ENCODE measurements at places on chromosomes 4 and X.

- DNase-seq, result no peak
These were observed 581 bp upstream of the FAM114A1 start for GRCh38 chr4:38866973-38867477.

DNA sequence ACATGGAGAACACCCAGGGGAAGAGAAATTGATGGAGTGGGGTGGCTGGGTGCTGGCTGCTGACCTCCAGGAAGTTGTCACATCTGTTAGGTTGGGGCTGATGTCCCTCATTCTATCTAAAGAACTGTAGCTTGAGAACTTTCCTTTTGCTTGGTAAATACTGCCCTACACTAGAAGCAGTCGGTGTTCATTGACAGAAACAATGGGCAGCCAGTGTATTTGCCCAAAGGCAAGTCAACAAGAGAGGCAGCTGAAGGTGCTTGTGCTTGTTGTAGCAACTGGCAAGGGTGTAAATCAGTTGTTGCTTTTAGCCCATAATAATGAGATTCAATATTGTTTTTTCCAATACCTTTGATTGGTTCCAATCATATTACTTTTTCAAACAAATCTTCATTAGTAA, 956 bp downstream of the TMEM154 start:
- no peak for DNase-seq

GRCh38 chrX:15143050-15143824, 126.6 kb downstream of the ASB9 start:
- DNase-seq, result peak; percentile 44

- no peak for DNase-seq
These were observed 26.0 kb downstream of the CAPN6 start for GRCh38 chrX:111244235-111244750.

GRCh38 chrX:39736216-39737211, 361.2 kb downstream of the BCOR start:
- no peak for DNase-seq

GRCh38 chr4:65893271-65893670, 223.0 kb upstream of the EPHA5 start:
- no peak for DNase-seq

- no peak for DNase-seq
These were observed 107.0 kb downstream of the ABLIM2 start for GRCh38 chr4:8051644-8052043.

GRCh38 chrX:99172958-99173357, 1237.1 kb downstream of the PCDH19 start:
- no peak for DNase-seq

DNA sequence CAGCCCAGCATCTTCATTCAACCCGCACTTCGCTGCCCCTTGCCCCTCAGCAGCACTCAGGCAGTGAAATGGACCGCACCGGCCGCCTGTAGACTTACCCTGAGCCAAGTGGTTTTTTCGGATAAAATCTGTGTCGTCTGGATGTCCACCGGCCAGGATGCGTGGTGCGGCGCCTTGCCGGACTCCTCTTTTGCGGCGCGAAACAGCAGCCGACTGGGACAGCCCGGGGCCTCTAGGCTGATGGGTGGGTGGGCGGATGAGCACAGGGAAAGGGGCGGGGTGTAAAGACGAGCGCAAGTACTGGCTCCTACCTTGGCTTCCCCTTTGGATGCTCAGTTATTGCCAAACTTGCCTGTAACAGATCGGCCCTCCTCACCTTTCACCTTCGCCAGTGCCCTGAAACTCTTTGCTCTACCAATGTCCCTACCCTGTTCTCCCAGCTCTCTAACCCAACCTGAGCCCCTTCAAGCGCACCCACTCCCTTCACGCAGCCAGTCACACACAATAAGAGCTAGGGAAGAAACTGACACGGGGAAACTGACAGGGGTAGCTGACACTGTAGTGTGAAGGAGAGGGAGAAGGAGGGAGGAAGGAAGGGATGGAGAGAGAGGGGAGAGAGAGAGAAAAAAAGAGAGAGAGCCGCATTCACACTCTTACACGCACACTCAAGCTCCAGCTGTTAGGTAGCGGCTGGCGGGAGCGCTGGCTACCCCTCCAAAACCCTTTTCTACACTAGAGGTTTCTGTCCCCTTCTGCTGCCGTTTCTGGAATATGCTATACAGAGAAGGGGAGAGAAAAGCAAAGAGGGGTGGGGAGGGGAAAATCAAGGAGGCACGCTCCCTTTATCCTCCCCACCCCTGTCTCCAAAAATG, 559 bp downstream of the TRPC5 start:
- no peak for DNase-seq

GRCh38 chr4:147909225-147909624, 177.3 kb downstream of the ARHGAP10 start:
- no peak for DNase-seq

DNA sequence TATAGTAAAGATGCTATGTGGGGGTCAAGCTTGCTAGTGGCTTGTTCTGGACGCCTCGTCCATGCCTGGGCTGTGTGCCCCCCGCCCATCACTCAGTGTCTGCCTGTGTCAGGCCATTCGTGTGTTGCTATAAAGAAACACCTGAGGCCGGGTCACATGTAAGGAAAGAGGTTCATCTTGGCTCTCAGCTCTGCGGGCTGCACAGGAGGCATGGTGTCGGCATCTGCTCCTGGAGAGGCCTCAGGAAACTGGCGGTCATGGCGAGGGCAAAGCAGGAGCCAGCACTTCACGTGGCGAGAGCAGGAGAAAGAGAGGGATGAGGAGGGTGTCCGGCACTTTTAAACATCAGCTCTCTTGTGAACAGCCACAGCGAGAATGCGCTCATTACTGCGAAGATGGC, 25.2 kb downstream of the PIGG start:
- no peak for DNase-seq

GRCh38 chr4:95170176-95170575, 378.6 kb downstream of the UNC5C start:
- DNase-seq, result no peak

DNA sequence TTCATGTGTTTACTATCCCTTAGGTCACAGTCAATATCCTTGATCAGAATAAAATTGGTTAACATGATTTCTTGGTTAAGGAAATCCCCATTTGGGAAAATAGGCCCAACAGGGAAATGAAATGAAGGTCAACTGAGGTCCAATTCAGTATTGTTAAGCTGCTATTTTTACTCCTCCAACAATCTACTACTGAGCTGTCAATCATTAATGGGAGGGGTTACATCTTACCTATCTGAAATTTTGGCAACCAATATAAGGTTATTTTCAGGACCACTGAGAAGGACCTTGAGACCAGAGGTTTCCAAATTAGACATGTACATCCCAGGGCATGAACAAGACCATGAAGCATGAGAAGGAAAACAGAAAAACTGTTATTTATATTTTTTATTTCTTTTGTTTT, 64.2 kb upstream of the ALG13 start:
- no peak for DNase-seq

DNA sequence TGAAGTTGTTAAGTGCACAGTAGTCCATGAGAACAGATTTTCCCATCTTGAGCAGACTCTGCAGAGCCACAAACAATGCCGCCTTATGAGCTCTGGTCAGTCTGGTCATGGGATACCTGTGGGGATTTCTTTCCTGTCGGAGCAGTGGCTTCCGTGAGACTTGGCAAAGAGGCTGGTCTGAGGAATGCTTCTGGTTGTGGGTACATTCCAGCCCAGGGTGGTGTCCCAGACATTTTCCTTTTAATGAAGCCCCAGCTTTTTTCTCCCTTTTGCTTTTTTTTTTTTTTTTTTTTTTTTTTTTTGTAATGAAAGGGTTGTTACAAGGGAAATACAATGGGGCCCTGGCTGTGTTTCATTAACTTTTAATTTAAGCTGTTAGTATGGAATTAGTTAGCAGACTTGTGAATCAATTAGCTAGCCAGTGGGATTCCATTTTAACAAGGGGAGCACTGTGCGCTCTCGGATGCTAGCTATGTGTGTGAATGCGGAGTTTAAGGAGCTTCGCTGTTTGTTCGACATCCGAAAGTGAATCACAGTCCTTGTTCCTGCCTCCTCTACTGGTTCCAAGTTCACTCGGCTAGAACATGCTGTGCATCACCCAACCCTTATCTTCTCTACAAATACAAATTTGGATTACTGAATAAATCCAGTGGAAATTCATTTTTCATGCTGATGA, 225.1 kb downstream of the CBR4 start:
- no peak for DNase-seq

DNA sequence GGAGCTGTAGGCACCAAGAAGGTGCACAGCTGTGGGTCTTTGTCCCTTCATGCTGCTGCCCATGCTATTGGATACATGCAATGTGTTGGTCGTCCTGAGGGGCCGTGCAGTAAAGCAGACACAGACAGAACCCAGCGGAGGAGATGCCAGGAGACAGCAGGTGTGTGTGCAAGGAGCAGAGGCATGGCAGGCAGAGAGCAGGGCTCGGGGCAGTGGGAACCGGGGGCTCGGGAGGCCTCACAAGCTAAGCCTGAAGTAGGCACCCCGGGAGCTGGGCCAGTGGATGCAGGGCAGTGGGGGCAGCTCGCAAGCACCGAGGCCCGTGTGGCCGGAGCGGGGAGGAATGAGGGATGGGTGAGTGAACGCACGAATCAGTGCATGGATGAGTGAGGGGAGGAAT, 13.2 kb downstream of the HTRA3 start:
- no peak for DNase-seq

- DNase-seq, result no peak
These were observed 984.6 kb upstream of the TENM3 start for GRCh38 chr4:181258569-181258968.

DNA sequence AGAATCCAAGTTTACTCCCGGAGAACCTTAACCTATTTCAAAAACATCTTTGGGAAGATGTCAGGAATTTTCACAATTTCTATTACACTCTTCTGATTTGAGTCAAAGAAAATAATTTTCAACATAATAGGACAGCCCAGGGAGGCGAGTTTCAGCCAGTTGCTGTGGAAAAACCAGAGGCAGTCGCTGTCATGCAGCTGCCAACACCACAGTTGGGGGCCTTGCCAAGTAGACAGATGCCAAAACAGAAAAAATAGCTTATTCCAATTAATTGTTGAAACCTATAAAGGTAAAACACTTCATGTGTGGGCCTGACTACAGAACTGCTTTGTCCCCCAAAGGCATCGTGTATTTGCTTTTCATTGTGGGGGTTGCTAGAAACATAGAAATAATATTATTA, 225.8 kb downstream of the DMD start:
- DNase-seq, result no peak

- DNase-seq, result peak; percentile 31
These were observed 27.8 kb upstream of the ADH7 start for GRCh38 chr4:99462875-99463464.

GRCh38 chr4:24321131-24321530, 263.2 kb downstream of the DHX15 start:
- no peak for DNase-seq

DNA sequence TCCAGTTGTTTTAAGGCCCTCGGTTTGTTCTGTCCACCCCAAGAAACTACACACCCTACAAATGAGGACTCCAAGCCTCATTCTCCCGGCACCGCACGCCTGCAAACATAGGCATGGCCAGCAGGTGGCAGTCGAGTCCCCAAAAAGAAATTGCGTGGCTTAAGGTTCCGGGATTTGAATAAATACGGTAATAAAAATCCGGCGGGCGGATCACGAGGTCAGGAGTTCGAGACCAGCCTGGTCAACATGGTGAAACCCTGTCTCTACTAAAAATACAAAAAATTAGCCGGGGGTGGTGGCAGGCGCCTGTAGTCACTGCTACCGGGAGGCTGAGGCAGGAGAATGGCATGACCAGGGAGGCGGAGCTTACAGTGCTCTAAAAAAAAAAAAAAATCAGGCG, 21.8 kb upstream of the CSF2RA start:
- DNase-seq, result peak; percentile 86

- DNase-seq, result no peak
These were observed 35.0 kb upstream of the MXD4 start for GRCh38 chr4:2296631-2297601.

DNA sequence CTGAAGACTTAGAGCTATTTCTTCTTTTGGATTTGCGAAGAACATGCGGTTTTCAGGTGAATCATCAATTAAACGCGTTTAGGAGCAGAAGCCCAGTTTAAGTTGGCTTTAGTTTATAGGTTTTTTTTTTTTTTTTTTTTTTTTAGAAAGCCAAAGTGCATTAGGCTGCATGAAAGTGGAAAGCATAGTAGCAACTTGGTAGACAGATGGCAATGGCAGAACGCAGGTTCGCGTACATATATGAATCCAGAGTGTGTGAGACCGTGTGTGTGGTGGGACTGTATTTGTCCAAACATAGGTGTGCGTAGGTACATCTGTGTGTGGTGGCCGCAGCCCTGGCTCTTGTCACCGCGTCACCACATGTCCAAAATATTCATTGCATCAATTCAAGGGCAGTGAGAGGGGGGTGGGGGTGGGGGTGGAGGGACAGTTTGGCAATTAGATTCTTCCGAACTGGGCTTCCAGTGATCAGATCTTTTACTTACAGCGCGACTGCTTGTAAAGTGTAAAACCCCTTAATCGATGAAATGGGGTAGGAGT, 901 bp downstream of the JADE1 start:
- peak; percentile 10 for DNase-seq

GRCh38 chr4:182877326-182877883, 39.8 kb downstream of the DCTD start:
- DNase-seq, result no peak

- DNase-seq, result no peak
These were observed 232.3 kb downstream of the PTTG2 start for GRCh38 chr4:38192516-38192915.
